Inflammatory macrophage treated with lipopolysaccharide for 4 hours (primary cell): ENCODE measurements at places on chromosomes 1 and 21.

- no peak for DNase-seq
These were observed 17.0 kb downstream of the MCM3AP start for GRCh38 chr21:46268371-46268770.

DNA sequence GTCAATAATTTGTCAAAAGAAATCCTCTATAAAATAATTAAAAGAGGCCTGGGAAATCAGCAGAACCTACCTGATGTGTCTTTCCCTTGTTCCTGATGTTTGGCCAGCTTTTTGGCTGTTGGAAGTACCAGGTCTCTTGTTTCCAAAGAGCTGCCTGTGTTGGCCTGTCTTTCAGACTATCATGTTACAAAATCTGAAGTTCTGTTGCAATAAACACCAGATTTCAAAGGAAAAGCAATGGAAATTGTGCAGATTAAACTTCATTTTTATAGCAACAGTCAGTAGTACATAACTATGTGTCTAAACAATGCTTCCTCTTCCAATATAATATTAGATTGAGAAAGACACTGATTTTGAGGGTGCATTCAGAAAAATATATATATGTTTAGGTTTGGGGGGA is 647.2 kb upstream of the CXADR start:
- DNase-seq = no peak

DNA sequence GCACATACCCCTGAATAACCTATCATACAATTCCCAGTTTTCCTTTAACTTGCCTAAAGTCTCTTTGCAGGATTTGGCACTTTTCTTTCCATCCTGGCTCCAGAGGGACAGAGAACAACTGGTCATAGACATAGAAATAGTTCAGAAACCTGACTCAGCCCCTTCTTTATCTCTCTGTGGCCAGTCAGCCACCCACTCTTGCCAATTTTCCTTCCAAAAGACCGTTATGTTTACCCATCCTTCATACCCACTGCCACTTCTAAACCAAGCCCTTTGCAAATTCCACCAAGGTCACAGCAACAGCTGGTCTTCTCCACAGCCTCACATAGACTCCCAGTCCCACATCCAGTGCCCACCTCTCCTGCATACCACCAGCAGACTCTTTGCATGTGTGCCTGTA is 127.2 kb upstream of the FGGY start:
- DNase-seq = no peak

DNA sequence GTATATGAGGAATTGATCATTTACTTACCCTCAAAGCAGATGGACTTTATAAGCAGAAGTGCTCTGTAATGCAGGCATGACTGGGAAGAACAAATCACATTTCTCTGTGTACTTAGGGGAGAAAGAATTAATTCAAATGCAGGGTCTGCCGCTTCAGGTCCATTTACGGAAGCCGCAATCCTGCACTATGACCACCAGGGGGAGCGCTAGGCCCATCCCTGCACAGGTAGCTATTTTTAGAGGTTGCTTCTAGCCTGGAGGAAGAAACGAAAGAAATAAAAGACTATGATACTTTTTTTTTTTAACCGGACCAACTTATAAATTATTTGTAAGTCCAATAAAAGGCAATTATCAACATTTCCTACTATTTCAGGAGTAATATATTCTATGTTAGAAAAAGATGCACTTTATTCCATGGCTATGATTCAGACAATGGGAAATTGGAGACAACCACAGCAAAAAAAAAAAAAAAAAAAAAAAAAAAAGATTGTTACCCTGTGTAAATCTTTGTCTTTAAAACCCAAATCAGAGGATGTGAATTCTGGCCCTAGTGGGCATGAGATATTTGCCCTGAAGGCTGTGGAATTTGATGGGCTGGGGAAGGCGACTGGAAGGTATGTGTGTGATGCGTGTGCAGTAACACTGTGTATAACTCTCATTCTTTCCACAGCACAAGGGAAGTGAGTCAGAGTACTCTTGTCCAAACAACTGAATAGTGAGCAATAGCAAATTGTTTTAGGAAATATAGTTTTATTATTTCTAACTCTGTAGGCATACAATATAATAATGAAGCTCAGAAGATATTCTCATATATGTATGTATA is 12.9 kb upstream of the FYB2 start:
- peak; percentile 46 for DNase-seq

DNA sequence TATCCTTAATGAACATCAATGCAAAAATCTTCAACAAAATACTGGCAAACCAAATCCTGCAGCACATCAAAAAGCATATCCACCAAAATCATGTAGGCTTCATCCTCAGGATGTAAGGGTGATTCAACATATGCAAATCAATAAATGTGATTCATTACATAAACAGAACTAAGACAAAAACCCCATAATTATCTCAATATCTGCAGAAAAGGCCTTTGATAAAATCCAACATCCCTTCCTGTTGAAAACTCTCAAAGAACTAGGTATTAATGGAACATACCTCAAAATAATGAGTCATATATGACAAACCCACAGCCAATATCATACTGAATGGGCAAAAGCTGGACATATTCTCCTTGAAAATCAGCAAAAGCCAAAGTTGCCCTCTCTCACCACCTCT is 54.6 kb upstream of the DEPDC1 start:
- DNase-seq = no peak

- no peak for DNase-seq
These were observed 8.4 kb downstream of the MMACHC start for GRCh38 chr1:45508295-45509151.

GRCh38 chr1:62213075-62213914 is 18.6 kb downstream of the L1TD1 start:
- DNase-seq = no peak

- no peak for DNase-seq
These were observed 7.7 kb downstream of the ARID1A start for GRCh38 chr1:26703478-26703877.

DNA sequence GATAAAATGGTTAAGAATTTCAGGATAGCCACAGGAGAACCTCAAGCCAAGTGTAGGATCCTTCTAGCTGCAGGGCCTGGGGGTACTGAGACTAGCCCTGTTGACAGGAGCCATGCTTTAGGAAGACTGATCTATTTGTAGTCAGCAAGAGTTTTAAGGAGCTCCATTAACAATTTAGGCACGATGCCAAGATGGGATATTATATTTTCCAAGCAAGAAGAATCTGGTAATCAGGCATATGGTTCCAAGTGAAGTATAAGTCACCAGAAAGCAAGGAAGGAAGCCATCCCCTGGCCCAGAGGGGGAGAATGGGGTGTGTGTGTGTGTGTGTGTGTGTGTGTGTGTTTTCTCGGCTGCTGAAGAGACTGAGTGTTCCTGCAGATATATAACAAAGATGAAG is 7.0 kb downstream of the IFNAR2 start:
- DNase-seq = no peak

GRCh38 chr1:99560207-99561040 is 85.5 kb upstream of the PALMD start:
- no peak for DNase-seq

DNA sequence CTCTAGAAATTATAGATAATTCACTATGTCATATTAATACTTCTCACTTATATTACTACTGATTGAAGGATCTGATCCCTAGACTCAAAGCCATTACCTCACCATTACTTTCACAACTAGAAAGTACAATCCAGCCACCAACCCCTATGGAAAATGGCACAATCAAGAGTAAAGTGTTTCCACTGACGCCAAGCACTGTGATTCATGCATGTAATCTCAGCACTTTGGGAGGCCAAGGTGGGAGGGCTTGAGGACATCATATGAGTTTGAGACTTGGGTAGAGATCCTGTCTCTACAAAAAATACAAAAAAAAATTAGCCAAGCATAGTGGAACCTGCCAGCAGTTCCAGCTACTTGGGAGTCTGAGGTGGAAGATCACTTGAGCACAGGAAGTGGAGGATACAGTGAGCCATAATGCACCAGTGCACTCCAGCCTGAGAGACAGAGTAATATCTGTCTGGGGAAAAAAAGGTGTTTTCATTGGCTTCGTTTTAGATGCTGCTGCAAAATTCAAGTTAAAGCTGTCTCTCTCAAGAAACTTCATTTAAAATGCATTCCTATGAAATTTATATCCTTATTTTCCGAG is 126.5 kb downstream of the AKT3 start:
- DNase-seq = peak; percentile 69

DNA sequence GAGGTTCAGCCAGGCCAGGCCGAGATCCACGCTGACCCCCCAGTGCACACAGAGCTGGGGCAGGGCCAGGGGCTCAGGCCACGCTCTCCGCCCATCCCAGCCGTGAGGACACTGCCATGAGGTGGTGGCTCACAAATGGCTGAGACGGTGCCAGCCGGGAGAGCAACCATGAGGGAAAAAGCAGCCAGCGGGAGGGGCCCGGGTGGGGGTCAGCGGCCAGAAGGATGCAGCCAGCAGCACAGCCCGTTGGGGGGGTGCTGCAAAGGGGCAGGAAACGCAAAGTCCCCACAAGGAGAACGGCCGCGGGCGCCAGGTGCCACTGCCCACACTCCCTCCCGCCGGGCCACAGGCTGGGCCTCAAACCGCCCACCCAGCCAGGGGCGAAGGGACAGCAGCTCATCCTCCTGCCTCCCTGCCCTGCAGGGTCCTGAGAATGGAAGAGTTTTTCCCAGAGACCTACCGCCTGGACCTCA is 8.3 kb downstream of the TTLL10 start:
- DNase-seq = no peak

DNA sequence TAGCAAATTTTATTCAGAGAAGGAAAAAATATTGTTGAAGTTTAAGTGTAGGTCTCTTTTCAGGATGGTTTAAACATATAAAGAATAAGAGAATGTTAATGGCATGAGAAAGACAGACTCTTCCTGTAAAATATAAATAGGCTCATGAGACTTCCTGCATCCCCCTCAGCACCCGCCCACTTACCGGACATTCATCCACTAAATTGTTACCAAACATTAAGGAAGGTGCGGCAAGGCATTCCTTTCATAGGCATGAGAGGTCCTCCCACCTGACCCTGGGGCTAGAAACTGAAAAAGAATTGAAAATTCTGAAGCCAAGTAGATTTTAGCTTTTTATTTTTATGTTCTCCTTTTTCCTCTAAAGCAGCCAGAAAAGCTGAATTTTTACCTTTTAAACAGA is 10.6 kb upstream of the USP1 start:
- peak; percentile 29 for DNase-seq

DNA sequence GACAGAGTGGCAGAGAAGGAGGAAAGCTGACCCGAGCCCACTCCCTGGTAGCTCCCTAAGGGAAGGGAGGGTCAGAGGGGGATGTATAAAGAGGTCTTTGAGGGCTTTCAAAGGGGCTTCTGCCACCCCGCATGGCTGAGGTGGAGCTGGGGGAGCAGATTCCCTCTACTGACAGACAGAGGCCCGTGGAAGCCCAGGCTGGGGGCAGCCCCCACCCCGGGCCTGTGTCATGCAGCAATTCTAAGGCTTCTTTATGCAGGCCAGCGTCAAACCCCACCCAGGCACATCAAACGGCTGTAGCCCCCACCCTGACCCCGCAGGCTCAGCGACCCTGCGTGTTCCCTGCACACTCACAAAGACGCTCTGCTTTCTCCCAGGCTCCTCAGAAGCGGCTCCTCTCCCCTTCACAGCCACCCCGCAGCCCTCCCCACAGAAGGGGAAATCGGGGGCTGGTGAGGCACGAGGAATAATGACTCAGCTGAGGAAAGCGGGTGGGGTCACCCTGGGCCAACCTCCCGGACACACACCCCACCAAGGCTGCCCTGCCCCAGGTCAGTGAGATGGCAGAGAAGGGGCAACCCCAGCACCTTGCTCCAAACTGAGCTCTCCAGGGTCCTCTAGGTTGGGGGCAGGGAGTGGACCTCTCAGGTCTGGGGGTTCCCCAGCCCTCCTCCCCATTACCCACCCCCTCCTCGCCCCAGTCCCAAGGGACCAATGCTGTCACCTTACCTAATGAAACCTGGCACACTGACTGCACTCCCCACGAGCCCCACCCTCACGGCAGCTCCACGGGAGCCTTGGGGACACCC is 10.8 kb downstream of the SLC45A3 start:
- DNase-seq = peak; percentile 59

DNA sequence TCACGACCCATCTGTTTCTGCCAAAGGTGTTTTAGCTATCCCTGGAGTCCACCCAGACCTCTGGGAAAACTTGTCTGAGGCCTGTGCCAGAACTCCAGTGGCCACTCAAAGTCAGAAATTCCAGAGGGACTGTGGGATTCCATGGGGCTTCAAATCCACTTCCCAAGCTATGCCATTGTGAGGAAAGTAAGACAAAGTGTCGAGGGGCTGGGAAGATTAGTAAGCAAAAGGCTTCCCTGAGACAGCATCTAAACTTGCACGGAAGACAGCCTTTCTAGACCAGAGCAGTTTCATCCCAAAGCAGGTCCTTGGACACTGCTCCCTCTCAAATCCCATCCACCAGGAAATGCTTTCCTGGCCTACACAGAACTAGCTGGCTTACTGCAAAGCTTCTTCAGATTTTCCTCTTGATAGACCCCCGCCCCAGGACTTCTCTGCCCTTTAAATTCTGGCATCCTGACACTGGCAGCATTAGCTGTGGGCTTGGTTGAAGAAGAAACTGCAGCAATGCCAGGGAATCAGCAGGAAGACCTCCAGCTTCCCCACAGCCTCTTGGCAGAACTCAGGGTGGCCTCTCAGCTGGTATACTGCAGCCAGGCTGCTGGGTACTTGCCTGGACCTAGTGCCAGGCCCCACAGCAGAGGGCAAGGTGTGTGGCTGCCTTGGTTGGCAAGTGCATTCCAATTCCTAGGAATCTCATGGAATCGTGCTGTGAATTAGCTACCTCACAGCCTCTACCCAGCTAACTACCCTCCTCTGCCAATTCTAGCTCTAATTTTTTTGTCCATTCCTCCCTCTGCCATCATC is 27.3 kb upstream of the LMX1A start:
- DNase-seq = no peak
